Right atrium auricular region (tissue), 2 donors: ENCODE measurements at places on chromosomes 7 and 10. TPM values are rescaled to one million over a fixed set of nuclear protein-coding genes. Genes with fewer than 3 reads are reported as not detected.

POLR2J2 gene
- 0.44 TPM for total RNA-seq

GRCh38 chr7:106737202-106737562 lies 76.2 kb upstream of the CCDC71L start:
- DNase-seq: no peak

GRCh38 chr7:143398616-143399015 lies 10.0 kb downstream of the EPHA1 start:
- DNase-seq: no peak

- peak; percentile 38 for DNase-seq
Measured at GRCh38 chr10:48821692-48822091, 117.9 kb downstream of the LRRC18 start.

MAGI2 gene
- total RNA-seq: 5.9 TPM

DNA sequence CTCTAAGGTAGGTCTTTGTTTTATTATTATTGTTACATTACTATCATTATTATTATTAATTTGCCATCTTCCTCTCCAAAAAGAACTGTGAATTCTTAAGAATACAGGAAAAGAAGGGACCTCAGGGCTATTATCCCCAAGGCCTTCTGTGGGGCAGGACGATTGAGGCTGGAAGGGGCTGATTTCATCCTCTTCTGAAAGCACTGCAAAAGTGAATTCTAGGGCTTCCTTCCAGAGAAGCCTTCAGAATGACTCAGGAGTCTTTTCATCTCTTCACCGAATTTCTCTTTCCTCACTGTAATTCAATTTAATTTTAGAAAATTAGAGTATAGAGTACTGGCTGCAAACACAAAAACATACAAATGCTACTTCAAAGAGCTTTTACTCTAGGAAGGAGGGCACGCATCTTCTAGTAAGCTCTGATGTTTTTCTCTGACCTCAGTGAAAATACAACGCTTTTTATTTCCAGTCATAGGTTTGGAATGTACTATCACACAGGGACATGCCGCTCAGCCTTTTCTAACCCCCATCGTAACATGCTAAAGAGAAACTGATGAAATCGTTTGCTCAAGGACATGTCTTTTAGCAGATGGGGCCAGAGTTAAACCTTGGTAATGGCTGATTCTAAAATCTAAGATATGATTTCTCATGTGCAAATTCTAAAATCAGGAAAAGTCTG lies 280.2 kb upstream of the PITRM1 start:
- no peak for DNase-seq

GRCh38 chr7:151992375-151992774 lies 33.1 kb upstream of the GALNT11 start:
- peak; percentile 65 for DNase-seq

DNA sequence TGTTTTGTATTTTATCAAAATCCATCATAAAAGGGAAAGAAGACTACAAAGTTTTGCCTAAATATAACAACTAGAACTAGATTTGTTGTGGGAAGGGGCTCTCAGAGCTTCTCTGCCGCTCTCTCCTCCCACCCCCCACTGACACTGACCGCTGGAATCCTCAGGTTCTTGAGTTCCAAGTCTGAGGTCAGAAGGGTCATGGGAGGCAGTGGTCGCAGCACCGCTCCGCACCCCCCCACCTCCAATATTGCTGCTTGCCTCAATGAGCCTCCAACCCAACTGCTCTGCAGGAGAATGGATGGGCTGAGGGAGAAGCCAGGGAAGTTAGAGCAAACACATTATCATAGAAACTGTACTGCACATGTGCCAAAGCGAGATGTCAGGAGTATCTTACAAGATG lies 359.4 kb downstream of the GRID1 start:
- no peak for DNase-seq

DNA sequence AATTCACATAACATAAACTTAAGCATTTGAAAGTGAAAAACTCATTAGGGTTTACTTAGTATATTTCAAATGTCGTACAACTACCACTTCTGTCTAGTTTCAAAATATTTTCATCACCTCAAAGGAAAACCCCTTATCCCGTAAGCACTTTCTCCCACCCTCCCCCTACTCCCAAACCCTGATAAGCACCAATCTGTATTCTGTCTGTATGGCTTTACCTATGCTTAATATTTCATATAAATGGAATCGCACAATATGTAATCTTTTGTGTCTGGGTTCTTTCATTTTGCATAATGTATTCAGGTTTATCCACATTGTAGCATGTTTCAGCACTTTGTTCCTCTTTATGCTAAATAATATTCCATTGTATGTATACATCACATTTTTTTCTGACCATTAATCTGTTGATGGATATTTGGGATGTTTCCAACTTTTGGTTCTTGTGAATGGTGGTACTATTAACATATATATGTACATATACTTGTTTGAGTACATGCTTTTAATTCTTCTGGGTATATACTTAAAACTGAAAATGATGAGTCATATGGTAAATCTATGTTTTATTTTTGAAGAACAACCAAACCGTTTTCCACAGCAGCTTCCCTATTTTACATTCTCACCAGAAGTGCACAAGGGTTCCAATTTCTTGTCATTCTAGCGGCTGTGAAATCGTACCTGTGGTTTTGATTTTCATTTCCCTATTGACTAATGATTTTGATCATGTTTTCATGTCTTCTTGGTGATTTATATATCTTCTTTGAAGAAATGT lies 6.2 kb upstream of the STARD3NL start:
- no peak for DNase-seq

- DNase-seq: no peak
Measured at GRCh38 chr7:73577627-73578341, 595 bp downstream of the TBL2 start.

- DNase-seq: no peak
Measured at GRCh38 chr7:154804449-154804848, 198.5 kb downstream of the PAXIP1 start.

SCIN gene
- 0.67 TPM for total RNA-seq

NUTM2E gene
- total RNA-seq: not detected

SLC16A12 gene
- total RNA-seq: 6.0 TPM
